ENCODE measurements at places on chromosomes 2 and 18.

DNA sequence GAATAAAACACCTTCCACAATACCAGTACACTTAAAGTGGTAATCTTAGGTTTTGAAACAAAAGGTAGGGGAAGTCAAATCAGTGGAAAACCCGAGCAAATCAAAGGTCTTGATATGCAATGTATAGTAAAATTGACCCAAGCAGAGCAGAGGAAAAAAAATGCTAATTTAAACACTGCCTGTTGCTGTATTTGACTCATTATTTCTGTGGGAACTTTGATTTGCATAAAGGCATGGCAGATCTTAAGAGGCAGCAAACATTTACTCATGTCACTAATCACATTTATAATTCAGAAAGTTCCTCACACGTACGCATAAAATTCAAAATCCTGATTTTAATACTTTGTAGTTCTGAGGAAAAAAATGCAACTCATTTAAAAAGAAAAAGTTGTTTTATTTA, 64.4 kb downstream of the IKZF2 start:
- no peak for DNase-seq

- no peak for DNase-seq
Observed at GRCh38 chr18:44724105-44724778, 43.6 kb downstream of the SETBP1 start.

DNA sequence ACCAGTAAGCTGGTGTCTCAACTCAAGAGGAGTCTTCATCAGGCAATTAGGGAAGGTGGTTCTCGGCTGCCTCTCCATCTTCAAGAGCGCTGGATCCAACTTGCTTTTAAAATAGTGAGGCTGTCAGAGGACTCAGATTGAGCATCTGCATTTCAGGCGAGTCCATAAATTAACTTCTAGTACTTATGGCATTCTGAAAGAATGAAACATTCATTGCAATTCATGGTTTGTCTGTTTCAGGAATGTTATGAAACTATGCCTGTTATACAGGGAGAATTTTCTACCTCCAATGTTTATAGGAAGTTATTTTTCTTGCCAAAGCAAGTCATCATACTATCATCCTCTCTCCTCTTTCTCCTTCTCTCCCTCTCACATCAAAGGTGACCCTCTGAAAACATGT, 883.2 kb downstream of the SLC4A3 start:
- DNase-seq = no peak

- DNase-seq = no peak
Observed at GRCh38 chr2:72949642-72950041, 32.3 kb downstream of the EMX1 start.

DNA sequence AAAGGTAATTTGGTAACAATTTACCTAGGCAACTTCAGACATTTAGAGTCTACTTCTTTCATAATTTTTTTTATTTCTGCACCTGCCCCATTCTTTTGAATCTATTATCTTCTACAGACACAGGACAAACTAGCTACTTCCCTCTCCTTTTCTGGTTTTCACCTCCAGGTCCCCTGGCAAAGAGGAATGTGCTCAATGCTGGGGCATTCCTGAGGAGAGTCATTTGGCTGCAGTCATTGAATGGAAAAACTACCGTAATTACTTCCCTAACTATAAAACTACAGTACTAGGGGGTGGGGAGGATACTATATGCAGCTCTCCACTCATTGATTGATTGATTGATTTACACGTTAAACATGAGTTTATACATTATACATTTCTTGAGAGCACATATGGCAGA, 11.2 kb upstream of the ARHGAP28 start:
- DNase-seq = no peak

- no peak for DNase-seq
Observed at GRCh38 chr2:128513116-128513960, 194.7 kb upstream of the HS6ST1 start.

GRCh38 chr2:84830758-84831500, 50.0 kb downstream of the TRABD2A start:
- no peak for DNase-seq

DNA sequence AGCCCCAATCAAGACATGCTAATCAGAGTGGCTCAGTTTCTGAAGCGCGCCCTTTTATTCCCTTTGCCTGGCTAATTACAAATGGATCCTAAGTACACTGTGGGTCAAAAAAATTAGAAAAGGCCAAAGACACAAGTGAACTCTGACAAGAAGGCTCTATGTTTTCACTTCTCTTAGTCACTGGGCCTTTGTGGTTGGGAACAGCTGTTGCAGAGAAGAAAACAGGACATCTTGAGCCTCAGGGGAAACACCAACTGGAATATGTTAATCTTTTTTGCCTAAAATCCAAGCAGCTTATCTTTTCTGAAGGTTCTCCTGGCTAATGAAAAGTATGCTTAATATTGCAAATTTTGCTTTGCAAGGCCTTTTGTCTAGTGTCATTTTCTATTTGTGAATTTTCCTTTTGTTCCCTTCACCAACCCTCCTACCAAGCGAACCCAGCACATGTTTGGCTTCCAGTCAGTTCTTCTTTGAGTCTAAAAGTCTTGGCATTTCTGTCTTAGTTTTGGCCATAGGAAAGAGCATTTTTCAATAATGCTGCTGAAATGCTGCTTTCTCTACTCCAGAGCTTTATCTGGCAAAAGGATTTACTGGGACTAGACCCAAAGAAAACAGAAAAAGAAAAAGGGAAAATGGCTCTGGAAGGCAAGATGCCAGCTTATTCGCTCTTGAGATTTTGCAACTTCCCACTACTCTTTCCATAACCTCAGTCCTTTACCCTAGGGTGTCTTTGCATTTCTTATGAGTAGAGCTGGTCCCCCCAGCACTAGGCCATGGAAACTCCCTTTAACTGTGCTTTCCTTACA, 440.2 kb upstream of the ST6GAL2 start:
- DNase-seq = no peak

DNA sequence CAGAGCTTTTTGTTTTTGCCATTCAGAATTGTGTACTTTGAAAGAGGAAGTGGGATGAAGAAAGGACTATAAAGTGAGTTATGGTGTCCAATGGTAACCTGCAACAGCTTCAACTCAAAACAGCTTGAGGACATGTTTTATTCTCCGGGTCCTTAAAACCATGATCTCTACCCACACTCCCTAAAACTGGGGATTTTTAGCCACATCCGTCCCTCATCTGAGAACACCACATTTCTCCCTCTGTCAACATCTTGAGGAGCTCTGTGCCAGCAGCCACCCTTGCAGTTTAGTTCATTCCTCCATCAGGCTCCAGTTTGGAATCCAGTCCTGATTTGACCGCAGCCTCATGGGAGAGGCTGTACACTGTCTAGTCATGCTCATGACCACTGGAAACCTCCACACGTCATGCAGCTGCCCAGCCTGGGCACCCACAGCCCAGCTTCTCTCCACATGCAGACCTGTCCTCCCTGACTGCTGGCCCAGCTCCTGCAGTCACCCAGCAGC, 62.6 kb downstream of the C18orf63 start:
- DNase-seq = no peak

DNA sequence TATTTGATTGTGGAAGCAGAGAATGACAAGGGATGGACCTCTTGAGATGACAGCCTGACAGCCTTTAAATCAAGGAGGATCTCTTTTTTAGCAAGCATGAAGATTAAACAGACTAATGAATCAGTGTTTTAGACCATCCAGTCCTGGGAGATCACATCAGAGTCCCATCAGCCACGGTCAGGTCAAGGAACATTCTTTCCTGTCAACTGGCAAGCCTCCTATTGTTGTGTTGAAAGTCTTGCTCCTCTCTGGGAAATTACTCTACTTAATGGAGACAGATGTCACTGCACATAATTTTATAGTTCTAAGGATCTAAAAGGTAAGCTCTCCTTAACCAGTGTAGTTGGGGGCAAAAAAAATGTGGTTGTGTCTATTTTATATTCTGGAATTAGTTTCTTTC, 469.0 kb downstream of the TMEM182 start:
- no peak for DNase-seq

DNA sequence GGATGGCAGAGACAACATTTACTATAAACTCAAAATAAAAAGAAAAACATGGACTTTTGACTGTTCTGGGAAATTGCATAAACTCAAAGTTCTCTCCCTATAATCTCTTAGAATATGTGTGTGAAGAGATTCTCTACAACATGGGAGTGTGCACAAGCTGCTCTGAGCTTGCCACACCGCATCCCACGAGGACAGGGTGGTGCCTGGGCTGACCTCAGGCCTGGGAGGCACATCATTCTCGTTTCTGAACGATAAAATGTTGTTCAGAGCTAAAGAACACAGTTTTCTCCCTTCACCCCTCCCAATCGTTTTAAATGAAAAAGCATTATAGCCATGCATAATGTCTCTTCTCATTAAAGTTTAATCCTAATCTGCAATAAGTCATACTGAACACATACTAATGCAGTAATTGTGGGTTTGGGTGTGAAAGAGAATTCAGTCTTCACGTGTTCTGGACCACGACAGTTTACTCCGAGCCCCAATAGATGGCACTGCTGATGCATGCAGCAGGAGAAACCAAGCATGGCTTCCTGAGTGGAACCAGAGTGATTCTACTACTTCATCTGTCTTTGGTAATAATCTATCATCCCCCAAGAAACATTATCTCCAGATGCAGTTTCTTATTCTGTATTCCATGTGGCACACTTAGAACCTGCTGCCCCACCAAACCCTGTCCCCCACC, 46.9 kb upstream of the LAMA1 start:
- DNase-seq = no peak

DNA sequence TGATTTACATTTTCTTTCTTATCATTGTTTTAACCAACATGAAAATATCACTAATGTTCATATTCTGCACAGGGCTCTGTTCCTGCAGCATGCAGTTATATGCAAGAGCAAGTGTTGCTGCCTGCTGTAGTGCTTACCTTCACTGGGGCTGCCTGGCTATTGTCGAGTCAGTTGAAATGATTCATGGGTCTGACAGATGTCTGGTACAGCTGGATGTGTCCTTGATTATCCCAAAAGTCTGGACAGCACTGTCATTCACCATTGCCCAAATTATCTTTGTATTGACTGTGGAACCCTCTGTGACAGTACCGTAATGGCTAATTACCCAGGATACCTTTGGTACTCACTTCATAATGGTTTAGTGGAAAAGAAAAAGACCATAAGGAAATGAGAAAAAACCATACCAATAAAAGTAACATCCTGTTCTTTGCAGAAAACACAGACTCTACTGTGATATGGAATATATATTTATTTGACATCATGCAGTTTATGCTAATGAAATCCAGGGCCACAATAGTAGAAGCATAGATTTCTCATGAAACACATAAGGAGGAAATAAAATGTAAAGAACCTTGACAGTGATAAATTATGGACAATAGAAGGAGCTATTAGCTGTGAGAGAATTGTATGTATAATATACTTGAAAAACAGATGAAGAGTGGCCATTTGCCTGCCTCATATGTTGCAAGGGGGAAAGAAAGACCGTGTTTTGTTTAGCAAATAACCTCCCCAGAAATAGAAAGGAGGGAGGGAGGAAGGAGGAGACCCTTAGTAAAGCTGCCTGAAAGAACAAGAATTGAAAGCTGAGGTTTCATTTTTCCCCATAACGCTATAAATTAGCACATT, 249.8 kb upstream of the ATP5MC3 start:
- DNase-seq = no peak

- no peak for DNase-seq
Observed at GRCh38 chr18:45198526-45198925, 416.8 kb upstream of the SLC14A2 start.

GRCh38 chr2:189124175-189124574, 55.4 kb downstream of the COL5A2 start:
- DNase-seq = no peak

Measured in pancreas (tissue), 10 donors.